ENCODE measurements at places on chromosomes 13 and 19.
A peak's percentile ranks its signal among the peaks of the same experiment; 100 is the strongest.

- DNase-seq = peak; percentile 23
These were observed 1.9 kb downstream of the SCEL start for GRCh38 chr13:77537289-77537919.

- no peak for DNase-seq
These were observed 943 bp downstream of the GJB6 start for GRCh38 chr13:20230913-20231838.

DNA sequence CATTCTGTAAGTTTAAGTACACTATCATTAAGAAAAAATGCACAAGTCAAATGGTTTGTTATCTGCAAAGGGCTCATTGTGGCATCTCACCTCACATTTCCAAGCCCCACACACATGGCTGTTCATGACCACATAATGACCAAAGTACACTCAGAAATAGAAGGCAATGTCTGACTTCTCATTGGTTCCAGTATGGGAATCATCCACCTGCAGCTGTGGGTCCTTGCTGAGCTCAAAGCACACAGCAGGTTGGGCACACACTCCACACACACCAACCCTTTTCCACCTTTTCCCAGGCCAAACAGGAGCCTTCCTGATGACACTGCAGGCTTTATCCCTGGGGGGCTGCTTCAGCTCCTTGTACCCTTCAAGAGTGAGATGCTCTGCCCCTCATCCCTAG, 11.8 kb downstream of the CLC start:
- DNase-seq = no peak

- no peak for DNase-seq
These were observed 64.3 kb upstream of the F7 start for GRCh38 chr13:113041293-113041690.

DNA sequence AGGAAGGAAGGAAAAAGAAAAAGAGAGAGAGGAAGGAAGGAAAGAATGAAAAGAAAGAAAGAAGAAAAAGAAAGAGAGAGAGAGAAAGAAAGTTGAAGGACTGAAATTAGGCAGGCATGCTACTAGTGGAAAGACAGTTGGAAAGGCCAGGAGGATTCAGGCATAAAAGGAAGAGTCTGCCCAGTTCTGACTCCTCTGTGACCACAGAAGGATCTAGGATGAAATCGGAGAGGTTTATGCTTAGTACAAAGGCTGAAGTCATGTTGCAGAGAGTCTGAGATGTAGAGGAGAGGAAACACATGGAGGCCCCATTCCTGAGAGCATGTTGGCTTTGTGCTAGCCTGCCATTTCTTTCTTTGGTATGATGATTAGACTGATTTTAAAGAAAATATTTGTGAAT, 246.5 kb upstream of the ARGLU1 start:
- DNase-seq = no peak

- DNase-seq = peak; percentile 25
These were observed 140.9 kb downstream of the ABCC4 start for GRCh38 chr13:95160112-95160906.

DNA sequence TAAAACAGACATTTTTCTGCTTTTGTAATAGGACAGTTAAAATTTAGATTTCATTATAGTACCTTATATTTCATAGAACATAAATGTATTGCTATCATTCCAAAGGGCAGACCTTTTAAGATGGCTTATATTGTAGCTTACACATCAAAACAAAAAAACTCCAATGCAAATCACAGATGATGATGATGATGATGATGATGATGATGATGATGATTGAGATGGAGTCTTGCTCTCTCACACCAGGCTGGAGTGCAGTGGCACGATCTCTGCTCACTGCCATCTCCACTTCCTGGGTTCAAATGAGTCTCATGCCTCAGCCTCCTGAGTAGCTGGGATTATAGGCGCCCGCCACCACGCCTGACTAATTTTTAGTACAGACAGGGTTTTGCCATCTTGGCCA, 189.9 kb upstream of the RNF113B start:
- no peak for DNase-seq

DNA sequence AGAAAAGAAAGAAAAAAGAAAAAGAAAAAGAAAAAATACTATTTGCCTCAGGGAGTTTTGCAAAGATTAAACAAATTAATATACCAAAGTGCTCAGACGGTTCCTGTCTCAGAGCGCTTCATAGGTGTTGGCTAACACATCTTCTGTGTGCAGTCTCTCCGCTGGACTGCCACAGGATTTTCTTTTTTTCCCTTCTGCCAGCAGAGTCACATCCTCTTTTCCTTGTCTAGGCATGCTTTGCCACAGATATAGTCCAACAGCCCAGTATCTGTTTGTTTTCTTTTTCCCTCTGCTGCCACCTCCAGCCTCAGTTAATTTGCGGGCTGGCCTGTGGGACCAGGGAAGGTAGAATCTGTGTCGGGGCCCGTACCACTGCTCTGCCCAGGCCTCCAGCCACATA, 3.4 kb upstream of the URAD start:
- DNase-seq = no peak

GRCh38 chr19:41882568-41883462, at the start of gene ARHGEF1:
Gene ARHGEF1, plus strand, starts transcription at chr19:41883184. Its CDS starts 4,899 bp downstream, at chr19:41888083.
- DNase-seq = no peak

DNA sequence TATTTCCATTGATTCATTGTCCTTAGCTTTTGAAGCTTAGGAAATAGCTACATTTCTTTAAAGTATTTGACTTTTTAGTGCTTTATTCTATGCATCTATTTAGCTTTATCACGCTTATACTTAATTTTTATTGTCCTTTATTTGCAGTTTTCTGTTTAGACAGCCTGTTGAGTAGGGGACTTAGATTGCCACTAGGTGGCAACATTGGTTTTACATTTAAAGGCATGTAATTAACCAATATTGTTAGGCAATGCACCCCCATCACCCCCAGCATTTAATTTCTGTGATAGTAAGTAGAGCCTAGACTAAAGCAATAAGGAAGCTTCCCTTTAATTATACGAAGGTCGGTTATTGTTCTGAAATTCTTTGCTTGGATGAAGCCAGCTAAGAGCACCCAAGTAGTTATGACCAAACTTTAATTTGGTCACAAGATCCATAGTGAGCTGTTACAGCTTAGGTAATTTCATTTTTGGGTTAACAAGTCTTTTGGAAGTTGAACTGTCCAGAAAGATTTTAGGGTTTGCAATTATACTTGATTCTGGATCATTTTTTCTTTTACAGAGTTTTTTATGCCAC, 36.5 kb downstream of the B3GLCT start:
- peak; percentile 55 for DNase-seq

GRCh38 chr19:33470040-33470330, 51.6 kb downstream of the PEPD start:
- DNase-seq = no peak

- DNase-seq = no peak
These were observed 137.0 kb downstream of the KCNRG start for GRCh38 chr13:50152224-50152623.

GRCh38 chr13:30391956-30392680, 30.2 kb upstream of the UBE2L5 start:
- DNase-seq = no peak

DNA sequence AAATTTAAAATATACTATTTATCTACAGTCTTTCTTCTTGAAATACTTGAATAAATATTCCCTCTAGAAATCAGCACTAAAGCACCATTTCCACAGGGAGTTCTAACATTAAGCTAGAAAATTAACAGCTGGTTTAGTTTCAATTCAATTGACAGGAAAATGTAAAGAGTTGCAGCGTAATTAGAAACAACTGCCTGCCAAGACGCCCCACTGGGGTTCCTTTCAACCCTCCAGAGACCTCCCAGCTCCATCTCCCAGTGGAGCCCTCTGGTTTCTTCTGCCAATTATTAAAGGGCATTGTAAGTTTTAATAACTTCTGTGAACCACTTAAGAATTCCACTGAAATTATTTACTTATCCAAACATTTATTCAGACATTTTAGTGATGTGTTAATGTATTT, 4.2 kb downstream of the GJA3 start:
- no peak for DNase-seq

- no peak for DNase-seq
These were observed 12.6 kb downstream of the MKNK2 start for GRCh38 chr19:2038284-2039088.

DNA sequence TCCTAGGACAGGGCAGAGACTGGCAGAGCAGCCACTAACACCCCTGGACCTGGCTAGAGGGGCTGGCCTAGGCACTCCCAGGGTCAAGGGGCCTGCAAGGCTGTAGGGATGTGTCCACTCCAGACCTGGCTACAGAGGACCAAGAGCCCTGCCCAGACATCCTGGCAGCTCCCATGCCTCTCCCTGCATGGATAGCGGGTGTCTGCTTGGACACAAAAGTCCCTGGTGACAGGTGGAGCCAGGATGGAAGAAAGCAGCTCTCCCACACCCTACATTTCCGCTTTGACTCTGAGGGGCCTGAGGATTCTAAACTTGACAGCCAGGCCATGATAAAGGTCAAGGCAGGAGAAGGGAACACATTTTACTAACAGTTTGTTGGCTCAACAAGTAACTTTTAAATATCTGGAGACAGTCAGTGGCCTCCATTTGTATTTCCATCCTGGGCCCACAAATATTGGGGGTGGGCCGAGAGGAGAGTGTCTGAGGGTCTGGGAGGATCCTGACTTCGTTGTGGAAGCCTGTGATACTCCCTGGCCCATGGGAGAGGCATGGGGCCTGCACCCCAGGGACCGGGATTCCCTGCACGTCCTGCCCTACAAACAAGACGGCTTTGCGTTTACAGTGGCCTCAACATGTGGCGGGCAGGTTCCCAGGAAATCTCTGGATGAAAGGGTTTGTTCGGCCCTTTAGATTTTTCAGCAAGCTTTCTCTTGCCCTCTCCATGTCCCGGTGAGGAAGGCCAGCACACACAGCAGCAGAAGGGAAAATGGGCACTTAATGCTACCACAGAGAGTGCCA, 19.8 kb upstream of the SLC7A9 start:
- DNase-seq = no peak

DNA sequence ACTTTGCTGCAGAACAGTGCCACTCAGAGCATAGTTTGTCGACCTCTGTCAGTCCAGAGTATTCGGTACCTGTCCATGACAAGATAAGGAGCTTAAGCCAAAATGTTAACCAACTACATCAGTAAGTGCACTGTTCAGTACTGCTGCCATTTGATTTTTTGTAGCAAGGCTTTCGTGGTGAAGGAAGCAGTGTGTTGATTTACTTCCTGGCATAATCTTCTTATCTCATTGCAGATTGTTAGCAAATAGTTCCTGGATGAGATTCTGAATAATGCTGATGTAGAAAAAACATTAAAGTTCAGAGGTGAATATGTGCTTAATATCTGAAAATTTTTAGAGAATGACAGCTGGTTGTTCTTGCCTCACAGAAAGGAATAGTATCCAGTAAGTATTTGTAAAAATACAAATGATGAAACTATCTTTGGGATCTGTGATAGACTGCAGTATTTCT, 85.7 kb downstream of the LRRC63 start:
- DNase-seq = peak; percentile 58

GRCh38 chr13:43864921-43865320, 14.6 kb downstream of the CCDC122 start:
- DNase-seq = no peak

GRCh38 chr19:13597640-13598039, 91.4 kb upstream of the CACNA1A start:
- DNase-seq = peak; percentile 73

DNA sequence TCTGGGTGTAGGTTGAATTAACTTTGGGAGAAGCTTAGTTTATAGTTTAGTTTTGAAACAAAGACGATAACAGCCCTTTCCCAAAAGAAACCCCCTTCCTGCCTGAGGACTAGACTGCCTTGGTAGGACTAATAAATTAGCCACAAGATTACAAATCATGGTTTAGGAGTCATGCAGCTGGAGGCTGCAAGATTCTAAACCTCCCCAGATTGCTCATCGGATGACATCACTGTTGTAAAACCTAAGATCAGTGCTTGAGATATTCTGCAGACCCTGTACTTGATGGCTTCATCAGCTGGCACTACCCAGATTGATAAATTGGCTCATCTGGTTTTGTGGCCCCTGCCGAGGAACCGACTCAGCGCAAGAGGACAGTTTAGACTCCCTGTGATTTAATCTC, 35.9 kb upstream of the MPHOSPH8 start:
- DNase-seq = peak; percentile 82

GRCh38 chr19:10740798-10741197, 22.9 kb downstream of the DNM2 start:
- DNase-seq = no peak

GRCh38 chr13:113962975-113963374, 10.9 kb downstream of the C13orf46 start:
- no peak for DNase-seq

DNA sequence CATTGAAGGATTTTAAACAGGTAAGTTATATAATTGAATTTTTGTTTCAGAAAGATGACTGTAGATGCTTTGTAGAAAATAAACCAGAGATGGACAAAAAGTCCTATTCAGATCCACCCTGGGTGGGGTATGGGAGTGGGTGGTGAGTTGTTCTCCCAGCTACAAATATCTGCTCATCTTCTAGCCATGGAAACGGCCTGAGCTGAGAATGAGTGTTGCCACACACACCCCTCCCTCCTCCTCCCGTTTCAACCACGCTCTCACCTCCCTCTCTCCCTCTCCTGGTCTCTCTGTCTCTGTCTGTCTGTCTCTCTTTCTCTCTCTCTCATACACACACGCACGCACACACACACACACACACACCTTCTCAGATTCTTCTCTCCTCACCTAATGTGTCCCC, 26.4 kb downstream of the SERTM1 start:
- DNase-seq = no peak

DNA sequence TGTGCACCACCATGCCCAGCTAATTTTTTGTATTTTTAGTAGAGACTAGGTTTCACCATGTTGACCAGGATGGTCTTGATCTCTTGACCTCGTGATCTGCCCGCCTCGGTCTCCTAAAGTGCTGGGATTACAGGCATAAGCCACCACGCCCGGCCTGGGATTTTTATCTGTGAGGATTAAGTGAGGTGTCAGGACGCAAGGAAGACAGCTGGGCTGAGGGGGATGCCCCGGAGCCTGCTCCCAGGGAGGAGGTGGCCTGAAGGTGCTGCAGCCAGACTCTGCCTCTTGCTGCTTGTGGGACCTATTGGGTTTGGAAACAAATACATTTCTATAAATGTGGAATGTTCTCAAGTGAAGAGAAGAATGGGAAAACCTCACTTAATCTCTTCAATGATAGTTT, 131.6 kb downstream of the OLFM4 start:
- DNase-seq = no peak

DNA sequence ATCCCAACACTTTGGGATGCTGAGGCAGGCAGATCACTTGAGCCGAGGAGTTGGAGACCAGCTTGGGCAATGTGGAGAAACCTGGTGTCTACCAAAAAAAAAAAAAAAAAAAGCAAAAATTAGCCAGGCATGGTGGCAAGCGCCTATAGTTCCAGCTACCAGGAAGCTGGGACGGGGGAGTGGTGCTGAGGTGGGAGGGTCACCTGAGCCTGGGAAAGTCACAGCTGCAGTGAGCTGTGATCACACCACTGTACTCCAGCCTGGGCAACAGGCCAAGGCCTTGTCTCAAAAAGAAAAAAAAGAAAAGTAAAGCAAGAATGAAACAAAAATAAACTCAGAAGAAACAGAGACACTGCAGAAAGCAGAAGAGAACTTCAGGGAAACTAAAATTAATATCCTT, 31.6 kb downstream of the MTRF1 start:
- DNase-seq = peak; percentile 41
